ENCODE measurements at places on chromosomes 6 and 20.

DNA sequence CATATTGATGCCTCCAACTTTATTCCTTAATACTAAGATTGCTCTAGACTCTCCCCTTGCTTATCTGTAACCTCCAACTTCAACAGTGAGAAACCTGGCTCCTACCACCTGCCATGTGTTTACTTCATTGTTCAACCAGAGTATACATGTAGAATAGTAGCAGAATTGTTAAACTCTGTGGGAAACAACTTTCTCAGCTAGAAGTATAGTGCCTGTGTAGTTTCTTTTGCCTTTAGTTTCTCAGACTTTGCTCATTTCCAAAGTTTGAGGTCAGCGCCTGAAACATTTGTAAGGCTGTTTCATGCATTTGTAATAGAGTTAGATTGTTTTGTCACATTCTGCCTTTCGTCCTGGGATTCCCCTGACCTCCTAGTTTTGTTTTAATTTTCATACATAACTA lies 34.9 kb upstream of the HECA start:
- DNase-seq: no peak

DNA sequence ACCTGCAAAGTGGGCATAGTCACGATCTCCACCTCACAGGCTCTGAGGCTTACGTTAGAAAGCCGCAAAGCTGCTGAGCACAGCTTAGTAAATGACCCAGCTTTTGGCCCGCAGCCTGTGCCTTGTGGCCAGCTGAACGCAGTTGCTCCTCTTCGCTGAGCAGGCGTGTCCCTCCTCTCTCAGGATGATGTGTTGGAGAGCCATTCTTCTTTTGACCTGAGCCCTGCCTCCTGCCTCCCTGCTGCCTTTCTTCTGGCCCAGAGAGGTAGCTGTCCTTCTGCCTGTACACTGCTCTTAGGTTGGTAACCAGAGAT lies 47.6 kb upstream of the MYL9 start:
- no peak for DNase-seq

DNA sequence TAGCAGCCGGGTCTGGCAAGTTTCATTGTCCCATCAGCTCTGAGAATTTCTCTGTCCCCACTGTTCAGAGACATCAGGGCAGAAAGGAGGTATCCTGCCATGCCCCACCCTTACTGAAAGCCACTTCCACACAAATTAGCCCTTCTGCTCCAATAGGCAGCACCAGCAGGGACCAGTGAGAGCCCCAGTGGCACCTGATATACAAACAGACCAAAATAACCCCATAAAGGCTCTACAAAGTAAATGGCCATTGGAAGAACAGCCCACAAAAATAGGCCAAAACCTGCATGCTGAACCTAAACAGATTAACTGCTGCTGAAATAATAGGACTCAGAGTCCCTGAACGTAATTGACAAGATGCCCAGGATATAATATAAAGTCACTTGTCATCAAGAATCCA lies 199.9 kb downstream of the TMEM200A start:
- no peak for DNase-seq

- DNase-seq: no peak
Measured at GRCh38 chr20:32510601-32511357, 74.4 kb downstream of the NOL4L start.

DNA sequence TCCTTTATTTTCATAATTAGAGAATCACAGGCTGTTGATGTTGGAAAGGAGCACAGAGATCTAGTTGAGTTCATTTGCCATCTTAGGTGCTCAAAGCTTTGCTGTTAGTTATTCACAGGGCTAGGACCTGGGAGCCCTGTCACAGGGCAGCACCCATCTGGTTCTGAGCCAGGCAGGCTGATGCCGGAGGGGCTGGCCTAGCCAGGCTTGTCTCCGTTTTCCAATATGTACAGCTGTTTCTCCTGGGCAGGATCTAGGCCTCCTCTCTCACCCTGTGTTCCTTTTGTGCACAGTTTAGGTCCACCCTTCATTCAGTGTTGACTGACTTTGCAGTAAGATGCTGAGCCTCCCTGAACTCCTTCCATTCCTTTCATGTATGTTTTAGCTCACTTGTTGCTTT lies 33.4 kb downstream of the LRRC1 start:
- no peak for DNase-seq

DNA sequence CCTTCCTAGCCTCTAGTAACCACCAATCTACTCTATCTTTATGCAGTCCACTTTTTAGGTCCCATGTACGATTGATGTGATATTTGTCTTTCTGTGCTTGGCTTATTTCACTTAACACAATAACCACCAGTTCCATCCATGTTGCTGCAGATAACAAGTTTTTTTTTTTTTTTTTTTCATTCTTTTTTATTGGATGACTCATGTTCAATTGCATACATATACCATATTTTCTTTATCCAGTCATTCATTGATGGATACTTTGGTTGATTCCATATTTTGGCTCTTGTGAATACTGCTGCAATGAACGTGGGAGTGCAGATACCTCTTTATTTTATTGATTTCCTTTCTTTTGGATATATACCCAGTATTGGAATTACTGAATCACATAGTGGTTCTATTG lies 600.4 kb upstream of the FLRT3 start:
- no peak for DNase-seq

- no peak for DNase-seq
Measured at GRCh38 chr20:62208795-62209755, 11.0 kb downstream of the HRH3 start.

- DNase-seq: no peak
Measured at GRCh38 chr6:25219917-25220278, 59.3 kb upstream of the CARMIL1 start.

GRCh38 chr20:62365814-62366369 lies 1.2 kb downstream of the LAMA5 start:
- no peak for DNase-seq

DNA sequence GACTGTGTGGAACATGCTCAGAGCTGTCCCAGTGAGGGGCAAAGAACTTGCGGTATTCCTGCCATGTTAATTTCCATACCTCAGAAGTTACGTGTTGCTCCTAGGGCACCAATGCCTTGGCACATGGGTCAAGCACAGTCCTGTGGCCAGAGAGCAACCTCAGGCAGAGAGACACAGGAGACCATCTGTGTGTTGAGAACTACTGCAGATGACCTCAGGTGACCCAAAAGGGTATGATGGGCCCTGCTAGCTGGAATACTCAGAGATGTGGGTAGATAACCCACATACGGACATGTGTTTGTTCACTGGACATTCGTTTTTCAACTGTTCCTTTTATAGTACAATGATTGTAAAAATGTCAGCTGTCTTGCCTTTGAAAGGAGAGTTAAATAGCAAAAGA lies 71.5 kb upstream of the BMP2 start:
- DNase-seq: no peak

DNA sequence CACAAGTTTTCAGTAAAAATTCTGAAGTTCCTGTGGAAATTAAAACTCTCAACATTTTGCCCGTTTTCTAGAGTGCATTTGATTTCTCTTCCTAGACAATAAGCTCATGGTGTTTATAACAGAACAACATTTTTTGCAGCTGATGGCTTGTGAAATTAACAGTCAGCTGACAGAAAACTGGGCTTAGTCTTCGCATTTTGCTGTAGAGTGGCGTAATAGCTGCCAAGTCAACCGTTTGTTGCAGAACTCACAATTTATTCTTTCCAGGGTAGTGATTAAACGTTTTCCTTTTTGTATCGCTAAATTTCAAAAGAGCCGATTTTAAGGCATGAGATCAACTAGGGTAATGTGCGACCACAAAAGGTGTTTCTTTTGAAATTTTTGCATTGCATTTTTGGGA lies 1.4 kb downstream of the SPO11 start:
- DNase-seq: no peak

DNA sequence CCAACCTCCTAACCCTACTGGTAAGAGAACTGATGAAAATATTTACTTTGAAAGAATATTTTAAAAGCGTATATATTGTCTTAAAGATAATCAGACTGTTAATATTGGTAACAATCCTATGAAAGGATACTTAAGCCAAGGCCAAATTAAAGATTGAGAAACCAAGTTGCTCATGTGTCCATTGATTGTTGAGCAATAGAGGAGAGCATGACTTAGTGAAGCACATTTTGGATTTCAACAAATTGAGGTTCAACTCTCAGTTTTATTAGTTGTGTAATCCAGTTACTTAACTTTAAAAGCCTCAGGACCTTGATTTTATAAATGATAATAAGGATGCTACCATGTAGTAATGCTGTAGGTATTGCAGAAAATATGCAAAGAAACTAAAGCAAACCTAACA lies 56.8 kb downstream of the PRL start:
- no peak for DNase-seq

DNA sequence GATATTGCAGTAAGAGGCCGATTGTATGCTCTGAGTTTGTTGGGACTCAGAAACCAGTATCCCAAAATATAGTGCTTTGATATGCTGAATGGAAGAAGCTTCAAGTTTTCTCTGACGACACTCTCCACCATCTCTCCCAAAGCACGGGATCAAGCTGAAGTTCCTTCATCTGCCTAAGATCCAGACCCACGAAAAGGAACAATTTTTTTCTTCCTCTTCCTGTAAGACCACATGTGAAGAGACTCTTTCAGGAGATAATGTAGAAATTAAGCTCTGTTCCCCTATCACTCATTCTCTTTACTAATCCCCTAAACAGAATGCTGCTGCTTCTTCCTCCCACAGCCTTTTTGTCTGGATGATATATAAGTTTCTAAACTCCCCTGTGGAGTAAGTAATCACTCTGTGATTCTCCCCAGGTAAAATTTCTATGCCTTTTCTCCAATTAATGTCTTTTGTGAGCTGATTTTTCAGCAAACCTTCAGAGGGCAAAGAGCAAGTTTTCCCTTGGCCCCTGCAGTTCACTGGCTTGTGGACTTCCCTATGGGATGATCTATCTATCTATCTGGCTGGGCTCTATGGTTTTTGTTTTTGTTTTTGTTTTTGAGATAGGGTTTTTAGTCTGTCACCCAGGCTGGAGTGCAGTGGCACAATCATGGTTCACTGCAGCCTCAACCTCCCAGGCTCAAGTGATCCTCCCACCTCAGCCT lies 13.5 kb upstream of the PNRC1 start:
- no peak for DNase-seq

DNA sequence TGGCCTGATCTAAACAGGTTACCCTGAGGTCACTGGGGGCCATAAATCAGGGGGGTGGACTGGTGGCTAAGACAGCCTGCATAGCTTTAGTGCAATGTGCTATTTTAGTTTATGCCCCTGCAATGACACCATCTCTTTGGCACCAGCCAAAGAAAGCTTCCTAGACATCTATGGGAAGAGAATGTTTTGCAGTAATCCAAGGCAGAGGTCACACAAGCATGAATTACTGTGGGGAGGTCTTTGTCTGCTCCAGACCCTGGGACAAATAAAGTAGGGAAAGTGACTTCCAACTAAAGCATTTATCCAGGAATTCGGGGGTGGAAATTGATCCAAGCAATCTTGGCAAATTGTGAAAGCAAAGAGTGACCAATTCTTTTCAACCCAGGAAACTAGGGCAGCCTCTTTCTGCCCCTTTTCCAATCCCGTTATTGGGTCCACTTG lies 5.3 kb downstream of the RIPOR2 start:
- DNase-seq: no peak

- no peak for DNase-seq
Measured at GRCh38 chr6:92289831-92290230, 1129.5 kb downstream of the EPHA7 start.

GRCh38 chr6:95515975-95516374 lies 61.4 kb upstream of the MANEA start:
- DNase-seq: no peak

DNA sequence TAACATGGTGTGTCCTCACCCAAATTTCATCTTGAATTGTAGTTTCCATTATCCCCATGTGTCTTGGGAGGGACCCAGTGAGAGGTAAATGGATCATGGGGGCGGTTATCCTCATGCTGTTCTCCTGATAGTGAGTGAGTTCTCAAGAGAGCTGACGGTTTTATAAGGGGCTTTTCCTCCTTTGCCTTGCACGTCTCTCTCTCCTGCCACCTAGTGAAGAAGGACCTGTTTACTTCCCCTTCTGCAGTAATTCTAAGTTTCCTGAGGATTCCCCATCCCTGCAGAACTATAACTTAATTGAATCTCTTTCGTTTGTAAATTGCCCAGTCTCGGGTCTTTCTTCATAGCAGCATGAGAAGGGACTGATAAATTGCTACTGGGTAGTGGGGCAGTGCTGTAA lies 789.3 kb downstream of the FRK start:
- DNase-seq: no peak

- no peak for DNase-seq
Measured at GRCh38 chr20:63382551-63383300, 21.6 kb upstream of the CHRNA4 start.

DNA sequence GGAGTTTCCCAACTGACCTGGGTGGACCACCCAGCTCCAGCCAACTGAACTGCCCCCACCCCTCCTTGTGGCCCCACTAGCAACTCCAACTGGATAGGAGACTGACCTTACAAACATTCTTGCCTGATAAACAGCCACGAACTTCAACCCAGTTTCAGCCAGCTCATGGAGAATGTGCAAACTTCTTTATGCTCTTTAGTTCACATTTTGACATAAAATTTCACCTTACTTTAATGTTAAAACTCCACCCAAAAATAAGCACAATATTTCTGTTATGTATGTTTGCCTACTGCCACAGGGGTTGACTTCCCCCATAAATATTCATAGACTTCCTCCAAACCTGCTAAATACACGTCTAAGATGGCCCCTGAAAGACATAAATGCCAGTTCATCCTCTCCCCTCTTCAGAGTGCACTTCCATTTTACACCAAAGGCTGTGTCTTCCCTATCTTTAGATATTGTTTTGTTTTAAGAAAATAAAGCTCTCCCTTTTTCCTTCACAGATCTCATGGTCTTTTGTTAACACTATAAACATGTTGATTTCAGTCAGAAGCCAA lies 643.7 kb downstream of the EPM2A start:
- no peak for DNase-seq

- no peak for DNase-seq
Measured at GRCh38 chr20:11108102-11108810, 434.5 kb upstream of the JAG1 start.

- DNase-seq: no peak
Measured at GRCh38 chr6:149208134-149208601, 109.3 kb upstream of the TAB2 start.

DNA sequence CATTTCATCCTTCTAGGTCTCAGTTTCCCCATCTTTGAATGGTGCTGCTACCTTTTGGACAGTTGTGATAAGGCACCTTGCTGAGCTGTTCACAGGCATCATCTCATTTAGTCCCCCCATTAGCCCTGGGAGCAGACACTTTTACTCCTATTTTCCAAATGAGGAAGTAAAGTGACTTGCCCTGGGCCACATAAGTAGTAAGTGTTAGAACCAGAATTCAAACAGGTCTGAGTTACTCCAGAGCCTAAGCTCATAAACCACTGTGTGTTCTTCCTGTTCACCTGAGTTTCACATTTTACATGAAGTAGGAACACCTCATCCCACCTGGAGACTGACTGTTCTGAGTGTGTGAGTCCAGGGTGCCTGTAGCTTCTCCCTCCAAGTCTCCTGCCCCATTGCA lies 43.5 kb upstream of the EPB41L1 start:
- no peak for DNase-seq

- no peak for DNase-seq
Measured at GRCh38 chr6:6806844-6807518, 218.5 kb downstream of the LY86 start.

- DNase-seq: no peak
Measured at GRCh38 chr6:42790549-42791181, 8.8 kb downstream of the BICRAL start.

GRCh38 chr20:10754824-10755223 lies 81.0 kb upstream of the JAG1 start:
- DNase-seq: no peak
